Activated CD4-positive, alpha-beta memory T cell treated with anti-CD3 and anti-CD28 coated beads, Interleukin-2, amount 10 ng/mL, durations not matched to agents 7 days and 5 days (primary cell): ENCODE measurements at places on chromosomes 13 and 19. TPM values are rescaled to one million over a fixed set of nuclear protein-coding genes. Genes with fewer than 3 reads are reported as not detected.

GRCh38 chr13:110581506-110582185 lies 20.1 kb upstream of the RAB20 start:
- DNase-seq, result no peak
- H3K27me3 ChIP-seq, result peaks cover 40% of the 10 kb centered on the region
- no peak overlapping the region for H3K27ac ChIP-seq
- H3K36me3 ChIP-seq, result no peaks in the 10 kb centered on the region
- H3K4me3 ChIP-seq, result no peak overlapping the region
- H3K4me1 ChIP-seq, result peaks cover 2% of the 10 kb centered on the region

DNA sequence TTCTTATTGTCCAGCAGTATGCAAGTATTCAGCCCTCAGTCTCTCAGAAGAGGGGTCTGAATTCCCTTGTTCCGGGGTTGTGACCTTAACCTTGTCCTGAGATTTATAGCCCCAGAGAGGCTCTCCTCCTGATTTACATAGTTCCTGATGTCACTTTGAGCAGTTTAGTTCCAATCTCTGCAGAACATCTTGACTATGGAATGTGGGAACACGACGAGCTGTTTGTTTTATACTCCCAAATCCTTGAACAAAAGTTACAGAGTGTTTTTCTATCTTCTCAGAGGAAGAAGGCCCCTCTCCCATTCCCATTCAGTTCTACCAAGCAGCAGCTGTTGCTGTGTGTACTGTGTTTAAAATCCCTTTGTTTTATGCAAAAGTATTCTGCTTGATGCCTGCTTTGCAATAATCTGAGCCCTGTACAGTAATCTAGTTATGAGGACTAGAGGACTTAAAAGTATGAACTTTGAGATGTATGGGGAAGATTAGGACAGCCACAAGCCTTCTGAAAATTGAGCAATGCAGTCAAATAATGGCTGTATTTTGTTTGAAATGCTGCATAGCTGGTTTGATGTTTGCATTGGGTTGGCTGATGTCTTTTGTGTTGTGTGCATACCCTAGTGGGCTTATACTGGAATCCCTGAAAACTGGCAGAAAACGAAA lies 74.7 kb downstream of the KL start:
- peaks cover 10% of the 10 kb centered on the region for H3K4me1 ChIP-seq
- no peak overlapping the region for H3K4me3 ChIP-seq
- no peaks in the 10 kb centered on the region for H3K36me3 ChIP-seq
- DNase-seq, result no peak
- H3K27ac ChIP-seq, result no peak overlapping the region
- peaks cover 12% of the 10 kb centered on the region for H3K27me3 ChIP-seq

DNA sequence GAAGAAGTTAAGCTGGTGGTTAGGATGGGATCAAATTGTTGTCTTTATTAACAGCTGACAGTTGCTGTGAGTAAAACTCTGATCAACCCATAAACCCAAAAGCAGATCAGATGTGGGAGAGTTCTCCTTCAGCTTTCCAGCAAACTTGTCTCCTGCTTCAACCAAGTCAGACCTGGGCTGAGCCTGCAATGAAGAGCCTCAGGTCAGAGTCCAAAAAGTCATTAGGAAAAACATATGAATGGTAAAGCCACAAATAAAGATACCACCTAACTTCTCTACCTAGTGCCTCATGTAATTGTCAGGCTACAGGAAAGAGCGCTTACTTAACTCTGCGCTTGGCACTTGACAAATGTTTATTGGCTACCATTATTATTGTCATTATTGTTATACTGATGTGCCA lies 21.9 kb upstream of the UBE2L5 start:
- peaks cover 12% of the 10 kb centered on the region for H3K4me1 ChIP-seq
- no peaks in the 10 kb centered on the region for H3K27me3 ChIP-seq
- H3K4me3 ChIP-seq, result no peak overlapping the region
- no peaks in the 10 kb centered on the region for H3K36me3 ChIP-seq

DNA sequence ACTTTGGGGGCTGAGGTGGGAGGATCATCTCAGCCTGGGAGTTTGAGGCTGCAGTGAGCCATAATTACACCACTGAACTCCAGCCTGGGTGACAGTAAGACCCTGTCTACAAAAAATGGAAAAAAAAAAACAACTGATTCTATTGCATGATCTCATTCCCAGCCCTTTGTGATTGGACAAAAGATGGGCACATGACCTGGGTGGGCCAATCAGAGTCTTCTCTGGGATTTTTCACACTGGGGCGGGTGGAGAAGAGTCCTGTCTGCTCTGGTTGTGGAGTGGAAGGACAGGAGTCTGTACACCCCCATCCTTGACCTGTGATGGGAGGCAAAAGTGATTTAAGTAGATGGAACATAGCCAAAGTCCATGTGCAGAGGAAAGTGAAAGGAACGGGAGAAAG lies 170.5 kb downstream of the UQCRFS1 start:
- H3K27ac ChIP-seq, result no peak overlapping the region
- no peak overlapping the region for H3K4me3 ChIP-seq
- no peaks in the 10 kb centered on the region for H3K27me3 ChIP-seq
- no peaks in the 10 kb centered on the region for H3K4me1 ChIP-seq

The CGB3 gene
- not detected for total RNA-seq
